ENCODE measurements at places on chromosomes 16 and 17. TPM values are rescaled to one million over a fixed set of nuclear protein-coding genes. Genes with fewer than 3 reads are reported as not detected.

The CNGB1 gene
- total RNA-seq: 0.35 TPM

The TPSG1 gene
- 2.9 TPM for total RNA-seq

The FOXK2 gene
- 60.1 TPM for total RNA-seq

The STH gene
- not detected for total RNA-seq

The C1QL1 gene
- total RNA-seq: not detected

The NOTUM gene
- 4.4 TPM for total RNA-seq

The NEUROD2 gene
- total RNA-seq: not detected

The GAS2L2 gene
- total RNA-seq: 3.1 TPM

The KRT39 gene
- total RNA-seq: 0.59 TPM

The SPG7 gene
- total RNA-seq: 98.8 TPM

The CCL5 gene
- 18.2 TPM for total RNA-seq

The RNF157 gene
- 2.4 TPM for total RNA-seq

The UMOD gene
- total RNA-seq: not detected

The SPIRE2 gene
- total RNA-seq: 15.8 TPM

The GDE1 gene
- 81.5 TPM for total RNA-seq

The DHX58 gene
- total RNA-seq: 40.4 TPM

The RNF227 gene
- 7.5 TPM for total RNA-seq

The CDRT4 gene
- 13.4 TPM for total RNA-seq

The CRYBA1 gene
- not detected for total RNA-seq

The CDH5 gene
- 128 TPM for total RNA-seq

The NPIPA3 gene
- 1.4 TPM for total RNA-seq

The GLIS2 gene
- 21.5 TPM for total RNA-seq

The CCL1 gene
- not detected for total RNA-seq

The TP53TG3B gene
- not detected for total RNA-seq

The GP1BA gene
- total RNA-seq: 0.92 TPM

Data from lower lobe of right lung (tissue), 2 donors.